ENCODE measurements at places on chromosomes 13 and 19.

- no peak for DNase-seq
These were observed 8.6 kb downstream of the PRKCSH start for GRCh38 chr19:11444059-11444458.

DNA sequence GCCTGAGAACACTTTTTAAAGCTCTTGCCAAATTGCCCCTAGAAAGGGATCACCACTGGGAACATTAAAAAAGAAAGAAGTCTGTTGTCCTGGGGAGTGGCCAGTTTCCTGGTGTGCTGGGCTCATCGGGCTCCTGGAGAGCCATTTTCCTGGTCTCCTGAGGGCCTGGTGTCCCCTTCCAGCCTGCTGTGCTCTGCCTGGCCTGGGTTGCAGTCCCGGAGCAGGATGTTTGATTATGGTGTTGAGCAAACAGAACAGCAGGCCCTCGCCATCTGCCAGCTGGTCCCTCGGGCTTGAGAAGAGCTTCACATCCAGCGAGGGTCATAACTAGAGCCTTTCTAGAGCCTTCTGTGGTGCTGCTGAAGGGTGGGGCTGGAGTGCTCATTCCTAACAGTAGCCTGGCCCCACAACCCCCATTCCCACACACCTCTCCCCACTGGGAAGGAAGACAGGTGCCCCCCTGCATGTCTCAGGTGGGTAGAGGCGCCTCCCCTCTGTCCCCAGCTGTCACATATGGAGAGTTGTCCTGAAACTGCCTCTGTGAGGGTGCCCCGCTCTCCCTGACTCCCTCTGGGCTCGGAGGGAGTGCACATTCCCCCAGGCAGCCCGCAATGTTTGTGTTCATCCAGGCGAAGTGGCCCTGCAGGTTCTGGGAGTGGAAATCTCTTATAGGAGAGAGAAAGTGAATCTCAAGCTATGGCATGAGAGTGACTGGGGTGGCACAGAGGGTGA lies 151.1 kb downstream of the SIPA1L3 start:
- DNase-seq: peak; percentile 37

DNA sequence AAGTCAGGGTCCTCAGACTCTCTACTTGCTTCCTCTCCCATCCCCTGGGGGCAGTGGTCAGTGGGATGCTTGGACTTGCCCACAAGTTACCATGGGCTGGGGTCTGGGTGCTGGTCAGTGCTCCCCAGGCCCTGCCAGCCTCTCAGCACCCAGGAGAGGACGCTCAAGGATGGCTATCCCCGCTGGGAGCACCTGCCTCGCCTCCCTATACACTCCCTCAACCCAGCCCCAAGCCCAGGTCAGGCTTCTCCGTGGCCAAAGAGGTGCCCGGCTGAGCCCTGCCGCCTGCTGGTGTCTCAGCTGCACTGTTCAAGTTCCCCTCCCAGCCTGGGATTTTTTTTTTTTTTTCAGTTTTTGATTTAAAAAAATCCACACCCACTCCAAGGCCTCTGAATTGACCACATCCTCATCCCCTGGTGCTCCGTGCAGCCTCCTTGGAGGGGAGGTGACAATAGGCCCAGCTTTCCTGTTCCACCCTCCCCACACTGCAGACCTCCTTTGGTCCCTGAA lies 10.8 kb downstream of the F2RL3 start:
- peak; percentile 59 for DNase-seq

DNA sequence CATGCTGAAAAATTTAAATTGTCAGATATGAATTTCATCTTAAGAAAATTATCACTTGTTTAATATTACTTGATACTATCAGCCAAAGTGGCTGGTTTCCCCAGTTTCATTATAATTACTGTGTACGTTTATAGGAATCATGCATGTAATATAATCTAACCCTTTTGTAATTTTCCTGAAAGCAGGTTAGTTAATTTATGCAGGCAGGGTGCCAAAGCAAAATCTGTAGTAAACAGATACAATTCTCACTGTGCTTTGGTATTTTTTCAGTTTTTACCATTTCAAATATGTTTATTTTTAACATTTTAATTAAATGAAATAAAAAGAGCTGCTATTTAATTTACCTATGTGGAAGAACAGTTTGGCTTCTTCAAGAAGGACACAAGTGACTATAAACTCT lies 1227.5 kb upstream of the MIR17HG start:
- no peak for DNase-seq

DNA sequence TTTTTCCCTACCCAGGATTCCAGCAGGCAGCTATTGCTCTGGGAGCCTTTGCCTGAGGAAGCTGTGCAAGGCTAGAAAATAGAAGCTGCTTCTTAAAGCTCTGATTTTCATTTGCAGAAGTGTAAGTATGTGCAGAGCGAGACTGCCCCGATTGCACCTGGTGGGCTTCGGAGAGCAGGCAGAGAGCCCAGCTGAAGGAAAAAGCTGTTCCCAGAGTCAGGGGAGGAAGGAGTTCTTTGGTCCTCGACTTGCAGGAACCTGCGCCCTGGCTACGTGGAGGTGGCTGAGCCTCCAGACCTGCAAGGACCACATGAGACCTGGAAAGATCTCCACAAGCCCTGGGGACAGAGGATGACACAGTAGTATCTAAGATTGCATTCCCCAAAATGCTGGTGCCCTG lies 235.0 kb upstream of the ARGLU1 start:
- DNase-seq: no peak

- peak; percentile 64 for DNase-seq
These were observed 153.4 kb downstream of the DPF1 start for GRCh38 chr19:38070573-38070972.

DNA sequence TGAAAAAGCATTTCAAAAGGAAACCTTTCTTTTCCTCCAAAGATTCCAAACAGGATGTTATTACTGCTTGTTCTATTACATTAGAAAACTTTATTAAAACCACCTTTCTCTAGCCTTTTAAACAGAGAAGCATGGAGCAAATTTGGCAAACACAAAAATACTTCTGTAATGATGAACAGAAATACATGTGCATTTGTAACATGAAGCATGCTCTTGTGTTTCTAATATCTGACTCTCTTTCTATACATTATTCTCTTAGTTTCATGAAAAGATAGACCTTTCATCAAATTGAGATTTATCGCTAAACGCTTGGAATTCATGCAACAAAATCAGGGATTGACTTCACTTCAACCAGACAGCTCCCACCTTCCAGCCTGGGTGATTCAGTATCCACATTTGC lies 152.8 kb upstream of the IRS2 start:
- DNase-seq: no peak

GRCh38 chr13:98751861-98752466 lies 508 bp downstream of the SLC15A1 start:
- DNase-seq: peak; percentile 17

DNA sequence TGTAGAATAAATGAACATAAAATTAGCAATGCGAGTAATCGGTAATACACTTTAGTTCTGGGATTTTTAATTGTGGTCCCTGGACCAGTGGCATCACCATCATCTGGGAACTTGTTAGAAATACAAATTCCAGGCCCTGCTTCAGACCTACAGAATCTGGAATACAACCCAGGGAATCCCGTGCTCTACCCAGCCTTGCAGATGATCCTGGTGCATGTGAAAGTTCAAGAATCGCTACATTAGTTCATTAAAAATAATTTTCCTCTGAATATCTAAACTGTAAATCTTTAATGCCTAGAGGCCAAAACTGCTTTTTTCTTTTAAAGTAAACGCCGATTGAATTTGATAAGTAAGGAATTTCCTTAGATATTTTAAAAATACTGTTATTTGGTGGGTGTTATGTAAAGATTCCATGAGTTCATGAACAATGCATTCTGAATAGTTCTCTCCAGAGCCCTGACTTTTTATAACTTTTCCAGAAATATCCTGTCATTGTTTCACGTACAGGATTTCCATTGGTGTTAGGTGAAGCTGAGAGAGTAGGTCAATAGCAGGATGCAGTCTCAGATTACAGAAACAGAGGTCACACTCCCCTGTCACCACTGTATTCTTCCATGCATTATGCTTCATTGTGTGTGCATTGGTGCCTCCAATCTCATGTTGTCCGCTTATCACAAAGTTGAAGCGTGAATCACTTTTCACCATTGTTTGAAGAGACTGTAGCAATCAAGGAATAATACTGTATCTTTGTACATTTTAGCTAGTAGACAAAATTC lies 596.5 kb upstream of the KLF12 start:
- no peak for DNase-seq

GRCh38 chr19:54424201-54424600 lies 8.9 kb downstream of the TTYH1 start:
- DNase-seq: no peak

GRCh38 chr13:41196011-41196410 lies 1.6 kb upstream of the KBTBD7 start:
- DNase-seq: no peak

GRCh38 chr13:113474179-113474578 lies 16.3 kb downstream of the DCUN1D2 start:
- peak; percentile 76 for DNase-seq

DNA sequence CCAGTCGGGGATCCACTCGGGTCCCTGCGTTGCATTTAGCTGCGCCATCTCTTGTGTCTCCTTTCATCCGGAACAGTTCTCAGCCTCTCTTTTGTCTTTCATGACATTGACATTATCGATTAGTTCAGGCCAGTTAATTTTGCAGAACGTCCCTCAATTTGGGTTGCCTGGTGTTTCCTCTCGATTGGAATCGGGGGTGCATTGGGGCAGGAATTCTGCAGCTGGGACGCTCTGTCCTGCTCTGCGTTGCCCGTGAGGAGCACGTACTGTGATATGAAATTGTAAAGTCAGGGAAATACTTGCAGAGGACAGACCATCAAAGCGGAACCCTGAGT lies 22.4 kb downstream of the MARK4 start:
- DNase-seq: no peak

- DNase-seq: peak; percentile 73
These were observed 2.0 kb downstream of the USPL1 start for GRCh38 chr13:30619731-30620130.
